ENCODE measurements at places on chromosomes 4 and X.

DNA sequence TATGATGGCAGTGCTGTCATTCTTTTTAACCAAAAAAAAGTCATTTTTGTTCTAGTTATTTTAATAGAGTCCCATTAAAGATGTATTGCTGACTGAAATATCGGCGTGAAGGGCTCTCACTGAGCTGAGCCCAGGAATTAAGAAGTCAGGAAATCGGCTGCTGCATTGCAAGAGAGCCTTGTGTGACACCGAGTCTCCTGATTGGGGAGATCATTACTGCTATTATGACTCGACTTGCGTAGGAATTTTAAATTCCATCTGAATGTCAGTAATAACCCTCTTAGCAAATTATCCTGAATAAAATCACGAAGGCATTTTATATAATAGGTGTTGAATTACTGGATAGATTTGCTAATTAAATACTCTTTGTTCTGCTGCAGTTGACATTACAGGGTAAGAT lies 111.5 kb downstream of the POLA1 start:
- no peak for DNase-seq

DNA sequence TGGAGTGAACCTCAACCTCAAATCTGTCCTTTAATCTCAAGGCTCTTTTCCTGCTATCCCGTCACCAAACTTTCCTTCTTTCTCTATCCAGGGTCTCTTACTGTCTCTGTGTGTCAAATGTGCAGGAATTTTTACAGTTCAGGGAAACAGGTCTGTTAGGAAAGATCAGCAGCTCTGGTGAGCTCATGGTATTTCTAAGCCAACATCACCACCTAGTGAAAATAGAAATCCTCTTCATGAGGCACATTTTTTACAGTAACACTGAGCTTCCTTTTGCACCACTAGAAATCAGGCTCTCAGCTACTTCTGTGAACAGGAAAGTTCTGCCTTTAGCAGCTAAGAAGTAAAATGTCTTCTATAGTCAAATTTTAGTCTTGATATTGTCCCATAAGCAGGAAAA lies 39.6 kb downstream of the NUDT11 start:
- no peak for DNase-seq

GRCh38 chr4:153488006-153488891 lies 22.1 kb downstream of the TMEM131L start:
- DNase-seq, result peak; percentile 65

DNA sequence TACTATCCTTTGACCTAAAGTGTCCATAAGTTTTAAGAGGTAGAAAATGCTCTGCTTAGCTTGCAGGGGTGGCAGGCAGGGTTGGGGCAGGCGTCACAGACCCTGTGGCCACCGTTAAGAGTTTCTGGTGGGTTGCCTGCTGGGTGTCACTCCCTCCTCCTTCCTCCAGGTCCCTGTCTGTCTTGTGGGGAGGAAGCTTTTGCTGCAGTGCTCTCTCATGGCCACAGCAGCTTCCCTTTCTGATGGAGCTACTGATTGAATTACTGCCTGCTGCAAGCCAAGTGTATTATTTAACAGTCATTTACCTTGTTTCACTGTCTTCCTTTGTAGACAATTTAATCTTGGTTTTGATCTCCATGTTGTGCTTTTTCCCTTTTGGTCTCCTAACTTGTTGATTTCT lies 384.6 kb downstream of the IDS start:
- no peak for DNase-seq

DNA sequence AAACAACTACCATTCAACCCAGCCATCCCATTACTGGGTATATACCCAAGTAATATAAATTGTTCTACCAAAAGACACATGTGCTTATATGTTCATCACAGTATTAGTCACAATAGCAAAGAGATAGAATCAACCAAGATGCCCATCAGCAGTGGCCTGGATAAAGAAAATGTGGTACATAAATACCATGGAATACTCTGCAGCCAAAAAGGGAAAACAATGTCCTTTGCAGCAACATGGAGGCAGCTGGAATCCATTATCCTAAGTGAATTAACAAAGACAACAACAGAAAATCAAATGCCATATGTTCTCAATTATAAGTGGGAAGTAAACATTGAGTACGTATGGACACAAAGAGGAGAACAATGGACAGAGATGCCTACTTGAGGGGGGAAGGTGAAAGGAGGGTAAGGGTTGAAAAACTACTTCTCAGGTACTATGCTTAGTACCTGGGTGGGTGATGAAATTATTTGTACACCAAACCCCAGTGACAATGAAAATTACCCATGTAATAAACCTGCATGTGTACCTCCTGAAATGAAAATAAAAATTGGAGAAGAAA lies 632.1 kb upstream of the AADAT start:
- no peak for DNase-seq

DNA sequence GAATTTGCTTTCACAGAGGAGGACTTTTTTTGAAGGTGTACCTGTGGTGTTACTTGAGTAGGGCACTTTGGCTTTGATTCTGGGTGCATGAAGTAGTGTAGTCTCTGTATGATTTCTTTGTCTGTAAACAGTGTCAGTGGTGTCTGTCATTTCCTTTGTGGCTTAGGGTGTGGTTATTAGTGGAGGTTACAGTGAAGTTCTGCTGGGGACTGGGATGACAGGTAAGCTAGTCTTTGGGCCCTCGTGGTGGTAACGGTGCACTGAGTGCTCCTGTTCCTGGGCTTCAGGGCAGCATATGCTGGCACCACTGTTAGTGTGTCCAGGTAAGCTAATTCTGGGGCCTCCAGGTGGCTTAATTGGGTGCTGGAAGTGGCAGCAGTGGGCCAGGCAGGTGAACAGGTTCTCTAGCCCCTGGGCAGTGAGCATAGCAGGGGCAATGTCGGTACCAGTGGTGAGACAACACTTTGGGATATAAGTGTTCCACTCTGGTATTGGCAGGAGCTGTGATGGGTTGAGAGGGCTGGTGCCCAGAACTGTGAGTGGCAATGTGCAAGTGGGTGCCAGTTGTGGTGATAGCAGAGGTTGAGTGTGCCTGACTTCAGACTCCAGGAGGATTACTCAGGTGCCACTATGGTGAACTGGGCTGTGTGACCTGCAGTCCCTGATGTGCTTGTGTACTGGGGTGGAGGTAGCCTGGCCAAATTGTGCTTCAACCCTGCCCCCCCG lies 26.0 kb upstream of the VSIG1 start:
- no peak for DNase-seq

GRCh38 chr4:7766661-7767345 lies 172.9 kb downstream of the AFAP1 start:
- no peak for DNase-seq

DNA sequence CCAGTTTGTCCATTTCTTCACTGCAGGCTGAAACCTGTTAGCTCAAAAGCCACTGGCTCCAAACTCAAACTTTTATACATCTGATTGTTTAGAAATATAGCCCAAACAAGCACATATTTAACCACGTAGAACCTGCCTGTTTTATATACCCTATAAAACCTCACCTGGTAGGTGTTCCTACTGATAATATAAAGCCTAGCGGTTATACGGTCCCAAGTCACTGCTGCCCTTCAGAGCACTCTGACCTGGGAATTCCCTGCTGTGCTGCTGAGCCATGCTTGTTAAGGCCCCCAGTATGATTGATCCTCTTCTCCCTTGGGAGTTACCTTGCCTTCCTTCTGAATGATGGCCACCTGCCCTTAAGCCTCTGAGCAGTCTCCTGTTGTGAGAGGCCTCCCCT lies 432.8 kb upstream of the LCORL start:
- no peak for DNase-seq

DNA sequence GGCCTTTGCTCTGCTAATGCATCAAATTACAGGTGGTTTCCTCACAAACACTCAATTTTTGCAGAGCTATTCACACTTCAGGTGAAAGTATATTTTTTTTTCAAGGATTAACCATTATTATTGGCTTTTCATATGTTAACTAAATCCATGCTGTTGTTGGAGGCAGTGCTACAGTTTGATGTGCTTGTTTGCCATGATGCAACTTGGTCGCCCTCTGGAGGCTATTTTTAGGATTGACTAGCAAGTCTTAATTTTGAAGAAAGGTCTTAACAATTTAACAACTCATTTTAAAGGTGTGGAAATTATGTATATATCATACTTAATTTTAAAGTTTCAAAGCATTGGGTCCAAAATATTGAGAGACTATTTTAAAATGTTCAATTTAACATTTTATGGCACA lies 168.8 kb upstream of the FAM47A start:
- DNase-seq, result no peak

All from activated T-cell treated with anti-CD3 and anti-CD28 coated beads for 48 hours (primary cell).